Skin of body (tissue), 3 donors: ENCODE measurements at places on chromosomes 7 and 10.
A peak's percentile ranks its signal among the peaks of the same experiment; 100 is the strongest.

- DNase-seq = peak; percentile 96
These were observed 66.3 kb upstream of the FRMD4A start for GRCh38 chr10:14397066-14397465.

DNA sequence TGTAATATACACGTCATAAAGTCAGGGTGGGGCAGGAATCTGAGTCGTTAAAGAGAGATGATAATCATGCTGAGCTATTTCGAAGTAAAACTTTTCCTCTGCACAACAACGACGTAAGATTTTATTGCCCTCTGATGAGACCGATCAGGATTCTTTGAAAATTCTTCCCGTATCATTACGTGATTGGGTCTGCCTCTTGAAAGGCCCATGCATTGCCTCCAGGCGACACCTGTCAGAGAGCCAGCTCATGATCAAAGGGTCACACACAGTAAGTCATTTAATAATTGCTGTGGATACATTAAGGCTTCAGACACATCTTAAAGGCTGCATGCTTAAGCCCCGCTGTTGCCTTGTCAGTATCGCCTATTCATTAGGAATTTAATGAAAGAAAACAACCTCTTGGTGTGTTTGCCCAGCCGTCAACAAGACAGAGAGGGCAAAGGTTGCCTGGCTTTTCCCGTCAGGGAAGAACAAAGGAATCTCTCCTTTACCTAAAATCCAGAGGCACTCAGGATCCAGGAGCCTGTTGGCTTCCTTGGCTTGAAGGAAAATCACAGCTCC is 189.0 kb upstream of the SH2B2 start:
- DNase-seq = no peak

DNA sequence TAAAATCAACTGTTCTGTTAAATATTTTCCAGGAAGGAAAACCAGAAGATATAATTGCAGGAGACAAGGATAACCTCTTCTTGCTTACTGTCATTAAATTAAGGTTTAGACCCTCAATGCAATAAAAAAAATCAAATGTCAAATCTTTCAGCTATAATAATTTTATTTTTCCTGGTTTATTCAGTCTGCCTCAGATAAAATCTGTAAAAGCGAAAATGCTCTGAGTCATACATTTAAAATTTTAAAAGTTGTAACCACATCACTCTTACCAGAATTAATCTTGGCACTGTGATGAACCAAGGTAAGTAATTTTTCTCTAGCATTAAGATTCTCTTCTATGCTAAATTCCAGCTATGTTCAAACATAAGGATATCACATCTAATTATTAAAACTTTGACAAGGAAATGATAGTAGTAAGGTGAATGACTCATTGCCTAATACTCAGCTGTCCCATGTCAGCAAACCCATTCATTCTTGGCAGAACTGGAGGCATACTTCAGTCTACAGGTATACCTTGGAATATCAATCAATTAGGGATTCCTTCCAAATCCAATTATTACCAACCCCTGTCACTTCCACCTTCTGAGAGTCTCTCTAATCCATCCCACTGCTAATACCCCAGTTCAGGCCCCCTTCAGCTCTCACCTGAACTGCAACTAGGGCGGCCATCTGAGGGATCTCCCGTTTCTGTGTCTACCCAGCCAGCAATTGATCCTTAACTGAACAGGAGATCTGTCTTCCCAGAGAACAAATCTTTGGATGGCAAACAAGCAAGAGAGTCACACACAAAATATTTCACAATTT is 434.1 kb downstream of the GRM8 start:
- no peak for DNase-seq

GRCh38 chr10:1544929-1545328 is 192.4 kb downstream of the ADARB2 start:
- no peak for DNase-seq

GRCh38 chr10:112185959-112186358 is 2.4 kb upstream of the GPAM start:
- no peak for DNase-seq

GRCh38 chr10:125201108-125201524 is 40.8 kb upstream of the CTBP2 start:
- no peak for DNase-seq

- DNase-seq = no peak
These were observed 561 bp downstream of the SHTN1 start for GRCh38 chr10:117004227-117005025.

- no peak for DNase-seq
These were observed 4.7 kb downstream of the CACNB2 start for GRCh38 chr10:18144928-18145327.

DNA sequence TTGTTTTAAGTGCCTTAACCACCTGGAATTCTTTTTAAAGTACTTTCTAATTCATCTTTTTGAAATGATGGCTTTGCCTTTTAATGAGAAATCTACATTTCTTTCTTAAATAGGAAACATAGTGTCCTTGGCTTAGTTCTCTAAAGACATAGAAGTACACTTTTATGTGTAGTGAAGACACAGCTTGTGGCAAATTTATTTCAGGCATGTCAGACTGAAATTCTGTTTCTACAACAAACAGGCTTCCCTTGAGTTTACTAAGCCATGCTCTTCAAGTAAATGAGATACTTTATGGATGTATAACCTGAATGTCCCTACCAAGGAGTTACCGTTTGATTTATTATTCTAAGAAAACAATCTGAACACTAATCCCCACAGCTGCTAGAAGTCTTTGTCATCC is 136.9 kb upstream of the MAGI2 start:
- DNase-seq = no peak

DNA sequence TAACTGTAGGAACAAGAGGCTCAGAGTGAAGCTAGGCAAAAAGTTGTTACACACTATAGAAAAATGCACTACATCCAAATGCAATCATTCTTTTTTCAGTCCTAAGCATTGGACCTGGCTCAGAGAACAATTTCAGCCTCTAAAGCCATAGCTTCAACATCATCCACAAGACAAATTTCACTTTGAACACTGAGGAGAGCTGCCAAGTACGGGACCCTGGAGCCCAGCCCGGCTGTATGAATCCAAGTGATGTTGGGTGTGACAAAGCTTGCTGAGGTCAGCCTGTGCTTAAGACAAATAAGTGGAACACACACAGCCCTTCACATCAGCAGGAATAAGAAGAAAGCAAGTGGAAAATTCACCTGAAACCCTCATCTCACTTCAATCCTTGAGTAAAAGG is 233.1 kb upstream of the PFKP start:
- no peak for DNase-seq

DNA sequence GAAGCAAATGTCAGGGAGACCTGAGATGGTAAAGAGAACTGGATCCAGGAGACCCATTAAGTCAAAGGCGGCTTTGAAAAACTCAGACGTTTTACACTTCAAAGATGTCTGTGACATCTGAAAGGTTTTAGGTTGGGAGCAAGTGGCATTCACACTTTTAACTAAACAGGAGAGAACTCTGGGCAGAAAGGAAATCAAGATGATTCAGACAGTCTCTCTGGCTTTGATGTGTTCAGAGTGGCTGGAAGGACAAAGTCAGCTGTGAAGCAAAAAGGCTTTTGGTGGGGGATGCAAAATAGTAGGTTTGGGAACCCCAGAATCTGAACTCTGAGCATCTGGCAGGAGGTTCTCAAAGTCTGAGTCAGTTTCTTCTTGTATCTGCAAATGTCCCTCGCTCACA is 66.6 kb downstream of the PRKCQ start:
- DNase-seq = no peak

DNA sequence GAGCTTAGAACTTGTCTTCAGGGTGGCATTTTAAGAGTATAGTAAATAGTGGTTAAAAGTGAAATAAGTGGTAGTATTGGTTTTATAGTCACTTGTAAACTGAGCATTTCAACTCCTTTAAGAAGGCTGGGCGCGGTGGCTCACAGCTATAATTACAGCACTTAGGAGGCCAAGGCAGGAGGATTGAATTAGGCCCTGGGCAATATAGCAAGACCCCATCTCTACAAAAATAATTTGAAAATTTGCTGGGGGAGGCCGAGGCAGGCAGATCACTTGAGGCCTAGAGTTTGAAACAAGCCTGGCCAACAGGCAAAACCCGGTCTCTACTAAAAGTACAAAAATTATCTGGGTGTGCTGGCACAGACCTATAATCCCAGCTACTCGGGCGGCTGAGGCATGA is 64.4 kb upstream of the BAMBI start:
- DNase-seq = no peak

- no peak for DNase-seq
These were observed 244.1 kb downstream of the PTPRN2 start for GRCh38 chr7:158343526-158343925.

DNA sequence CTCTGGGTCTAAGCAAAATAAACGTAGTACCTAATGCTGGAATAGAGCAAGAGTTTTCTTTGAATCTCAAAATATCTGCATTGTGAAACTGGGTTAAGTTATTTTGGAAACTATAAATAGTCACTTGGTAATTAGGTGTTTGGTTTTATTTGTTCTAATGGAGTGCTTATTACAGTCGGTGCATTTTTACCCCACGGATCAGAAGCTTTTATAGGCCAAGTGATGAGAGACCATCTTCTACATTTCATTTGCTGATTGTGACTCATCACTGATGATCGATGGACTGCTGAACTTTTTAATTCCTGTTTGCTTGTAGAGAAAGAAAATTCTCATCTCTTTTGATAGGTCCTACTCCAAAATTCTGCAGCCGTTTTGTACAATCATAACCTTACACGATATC is 28.2 kb downstream of the MGMT start:
- no peak for DNase-seq

DNA sequence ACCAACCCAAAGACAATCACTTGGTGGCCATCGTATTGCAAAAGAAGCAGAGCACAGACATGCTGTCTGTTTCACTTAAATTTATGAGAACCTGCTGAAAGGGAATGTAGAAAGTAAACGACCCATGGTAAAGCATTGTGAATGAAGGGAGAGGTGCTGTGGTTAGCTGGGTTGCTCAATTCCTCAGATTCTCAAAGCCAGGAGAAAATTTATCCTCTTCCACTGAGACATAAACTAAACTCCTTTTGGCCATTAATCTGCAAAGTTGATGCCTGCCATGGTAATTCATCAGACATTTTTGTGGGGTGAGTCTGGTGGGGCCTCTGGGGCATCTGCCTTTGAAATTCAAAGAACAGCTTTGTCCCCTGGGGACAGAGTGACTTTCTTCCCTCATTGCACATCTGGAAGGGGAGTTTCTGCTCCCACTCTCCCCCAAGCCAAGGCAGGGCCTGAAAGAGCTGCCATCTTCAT is 951.0 kb downstream of the LRMDA start:
- no peak for DNase-seq

- peak; percentile 20 for DNase-seq
These were observed 11.6 kb downstream of the SEMA3D start for GRCh38 chr7:85175217-85175616.

GRCh38 chr7:116788572-116789197 is 73.7 kb upstream of the CAPZA2 start:
- no peak for DNase-seq

- no peak for DNase-seq
These were observed 246 bp upstream of the WDFY4 start for GRCh38 chr10:48684463-48684791.

DNA sequence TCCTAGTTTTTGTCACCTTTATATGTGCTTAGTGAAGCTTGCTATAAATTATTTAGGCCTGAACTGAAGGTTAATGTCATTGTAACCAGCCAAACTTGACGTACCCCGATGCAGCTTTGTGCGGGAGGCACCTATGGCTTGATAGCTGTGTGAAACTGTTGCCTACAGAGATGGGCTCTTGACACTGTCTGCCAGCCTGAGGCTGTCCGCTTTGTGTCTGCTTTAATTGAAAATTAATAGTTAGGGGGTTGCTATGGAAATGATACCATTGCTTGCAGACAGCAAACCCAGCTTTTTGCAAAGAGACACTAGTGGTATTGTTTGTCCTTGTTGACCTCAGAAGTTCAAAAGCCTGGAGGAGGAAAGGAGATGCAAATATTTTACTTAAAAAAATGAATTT is 2.1 kb upstream of the FOXP2 start:
- no peak for DNase-seq

- DNase-seq = no peak
These were observed 67.9 kb upstream of the SMNDC1 start for GRCh38 chr10:110372656-110373055.

- DNase-seq = peak; percentile 70
These were observed 149.7 kb downstream of the WNT2 start for GRCh38 chr7:117173035-117173770.

DNA sequence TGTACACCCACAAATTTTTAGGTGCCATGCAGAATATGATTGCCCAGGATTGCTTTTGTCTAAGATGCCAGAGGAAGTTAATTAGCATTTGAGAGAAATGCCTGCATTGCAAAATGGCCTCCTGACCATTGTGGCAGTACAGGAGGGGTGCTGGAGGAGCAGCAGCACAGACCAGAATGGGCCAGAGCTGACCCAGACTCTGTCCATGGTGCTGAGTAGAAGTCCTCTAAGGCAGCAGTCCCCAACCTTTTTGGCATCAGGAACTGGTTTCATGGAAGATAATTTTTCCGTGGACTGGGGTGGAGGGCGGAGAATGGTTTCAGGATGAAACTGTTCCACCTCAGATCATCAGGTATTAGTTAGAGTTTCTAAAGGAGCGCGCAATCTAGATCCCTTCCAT is 217.8 kb upstream of the AGK start:
- no peak for DNase-seq

DNA sequence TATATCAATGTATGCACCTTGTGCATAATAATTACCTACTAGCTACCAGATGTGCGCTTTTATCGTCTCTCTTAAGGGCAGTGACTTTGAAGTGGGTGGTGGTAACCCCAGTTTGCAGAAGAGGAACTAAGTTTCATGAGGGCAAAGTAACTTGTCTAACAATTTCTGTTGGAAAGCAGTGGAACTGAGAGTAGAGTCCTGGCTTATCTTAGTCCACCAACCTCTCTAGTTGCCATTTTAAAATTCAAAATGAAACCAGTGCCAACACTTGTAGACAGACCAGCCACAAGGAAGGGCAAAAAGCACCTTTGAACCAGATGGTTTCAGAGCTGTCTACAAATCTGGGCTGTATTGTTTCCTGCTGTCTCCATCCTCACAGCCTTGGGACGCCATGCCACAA is 32.0 kb upstream of the RBM20 start:
- no peak for DNase-seq

- DNase-seq = no peak
These were observed 14.6 kb downstream of the LARP4B start for GRCh38 chr10:916716-917415.

DNA sequence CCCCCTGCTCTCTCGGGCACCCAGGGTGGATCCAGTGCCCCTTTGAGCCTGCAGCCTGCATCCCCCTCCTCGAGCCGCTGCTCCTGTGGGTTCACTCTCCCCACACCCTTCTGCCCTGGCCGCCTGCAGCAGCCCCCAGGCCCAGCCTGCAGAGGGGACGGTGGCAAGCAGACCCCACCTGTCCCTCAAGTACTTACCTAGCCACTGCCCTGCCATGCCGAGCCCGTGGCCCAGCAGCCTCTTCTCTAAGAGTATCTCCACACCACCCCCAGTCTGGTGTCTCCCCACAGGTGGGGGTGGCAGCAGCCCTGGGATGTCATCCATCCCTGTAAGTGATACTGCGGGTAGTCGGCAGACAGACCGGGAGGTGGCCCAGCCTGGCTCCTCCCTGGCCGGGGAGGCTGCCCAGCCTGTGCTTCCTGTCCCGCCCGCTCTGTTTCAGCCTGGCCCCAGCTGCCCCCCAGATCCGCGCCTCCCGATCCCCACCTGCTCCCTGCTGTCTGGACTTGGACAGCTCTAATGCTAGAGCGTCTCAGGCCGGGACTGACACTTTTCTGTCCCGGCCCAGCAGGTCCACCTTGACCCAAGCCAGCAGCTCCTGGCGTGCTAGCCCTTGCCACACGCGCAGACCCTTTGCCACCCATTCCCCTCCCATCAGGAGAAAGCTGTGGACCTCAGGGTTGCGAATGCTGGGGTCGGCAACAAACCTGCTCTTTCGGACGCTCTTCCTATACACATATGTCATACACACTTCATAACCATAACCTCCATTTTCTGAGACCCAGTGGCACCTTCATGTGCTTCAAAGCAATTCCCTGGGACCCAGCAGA is 25.0 kb downstream of the YKT6 start:
- no peak for DNase-seq
